MG63 (cell line): ENCODE measurements at places on chromosomes 2 and 18. TPM values are rescaled to one million over a fixed set of nuclear protein-coding genes. Genes with fewer than 3 reads are reported as not detected.

GAD1 gene
- total RNA-seq: 3.2 TPM in 1 of 2 replicates, not detected in the other

GRCh38 chr2:25757906-25758305 is 84.5 kb upstream of the DTNB start:
- no peak for DNase-seq

C2orf15 gene
- not detected in 2 replicates for total RNA-seq

- no peak for DNase-seq
Observed at GRCh38 chr2:25972049-25972823, 10.1 kb downstream of the KIF3C start.

DNA sequence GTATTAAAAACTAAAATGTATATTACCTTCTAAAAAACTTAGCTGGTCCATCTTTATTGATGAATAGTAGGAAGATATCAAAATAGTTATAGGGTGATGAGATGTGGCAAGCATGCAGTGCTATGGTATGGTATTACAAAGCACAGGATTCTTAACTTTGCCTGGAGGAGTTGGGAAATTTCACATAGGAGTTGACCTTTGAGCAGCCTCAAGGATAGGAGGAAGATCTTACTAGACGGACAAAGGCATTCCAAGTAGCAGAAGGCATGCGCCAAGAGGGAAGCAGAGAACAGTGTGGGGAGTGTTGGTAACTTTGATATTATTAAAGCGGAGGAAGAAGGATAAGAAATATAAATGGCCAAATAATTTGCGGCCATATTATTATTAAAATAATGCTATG is 60.0 kb downstream of the TTC21B start:
- no peak for DNase-seq

- DNase-seq: no peak
Observed at GRCh38 chr2:238859636-238860347, 11.9 kb downstream of the TWIST2 start.

DNA sequence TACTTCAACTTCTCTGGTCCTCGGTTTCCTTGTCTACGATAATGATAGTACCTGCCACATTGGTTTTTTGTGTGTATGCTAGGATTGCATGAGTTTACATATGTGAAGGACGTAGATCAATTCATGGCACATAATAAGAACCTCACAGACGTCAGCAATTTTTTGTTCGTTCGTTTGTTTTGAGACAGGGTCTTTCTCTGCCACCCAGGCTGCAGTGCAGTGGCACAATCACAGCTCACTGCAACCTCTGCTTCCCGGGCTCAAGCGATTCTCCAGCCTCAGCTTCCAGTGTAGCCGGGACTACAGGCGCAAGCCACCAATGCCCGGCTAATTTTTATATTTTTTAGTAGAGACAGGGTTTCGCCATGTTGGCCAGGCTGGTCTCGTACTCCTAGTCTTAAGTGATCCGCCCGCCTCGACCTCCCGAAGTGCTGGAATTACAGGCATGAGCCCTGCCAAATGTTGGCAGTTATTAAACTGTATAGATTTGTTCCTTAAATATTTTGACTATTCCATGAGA is 756 bp upstream of the SLC35F5 start:
- DNase-seq: no peak

DNA sequence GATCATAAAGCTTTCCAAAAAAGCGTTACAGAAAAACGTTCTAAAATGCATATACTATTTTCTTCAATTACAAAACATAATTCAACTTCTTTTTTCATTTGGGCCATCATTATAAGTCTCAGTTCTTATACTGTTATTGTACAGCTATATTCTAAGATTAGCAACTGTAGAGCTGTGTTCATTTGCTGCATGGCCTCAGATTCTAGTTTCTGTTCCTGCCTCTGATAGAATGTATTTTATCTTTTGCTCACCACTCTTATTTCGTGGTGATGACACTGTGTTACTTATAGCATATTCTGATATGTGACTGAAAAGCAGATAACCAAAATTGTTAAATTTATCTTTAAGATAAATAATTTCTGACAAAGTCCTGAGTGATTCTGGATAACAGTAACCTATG is 67.2 kb downstream of the PTRHD1 start:
- no peak for DNase-seq

STRN gene
- 5.9 and 8.1 TPM in 2 replicates for total RNA-seq
